ENCODE measurements at places on chromosomes 11 and 22.

DNA sequence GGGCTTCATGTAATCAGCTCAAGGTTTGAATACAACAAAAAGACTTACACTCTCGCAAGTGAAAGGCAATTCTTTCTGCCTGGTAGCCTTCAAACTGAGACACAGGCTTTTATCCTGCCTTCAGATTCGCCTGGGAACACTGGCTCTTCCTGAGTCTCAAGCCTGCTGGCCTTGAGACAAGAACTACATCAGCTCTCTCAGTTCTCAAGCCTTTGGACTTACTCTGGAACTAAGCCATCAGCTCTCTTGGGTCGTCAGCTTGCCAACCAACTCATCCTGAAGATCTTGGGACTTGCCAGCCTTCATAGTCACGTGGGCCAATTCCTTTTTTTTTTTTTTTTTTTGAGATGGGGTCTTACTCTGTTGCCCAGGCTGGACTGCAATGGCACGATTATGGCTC, 35.7 kb upstream of the LRRC10B start:
- no peak for DNase-seq

GRCh38 chr11:45450189-45450588, 164.0 kb upstream of the SYT13 start:
- no peak for DNase-seq

- no peak for DNase-seq
Measured at GRCh38 chr11:109731451-109731850, 309.5 kb downstream of the C11orf87 start.

DNA sequence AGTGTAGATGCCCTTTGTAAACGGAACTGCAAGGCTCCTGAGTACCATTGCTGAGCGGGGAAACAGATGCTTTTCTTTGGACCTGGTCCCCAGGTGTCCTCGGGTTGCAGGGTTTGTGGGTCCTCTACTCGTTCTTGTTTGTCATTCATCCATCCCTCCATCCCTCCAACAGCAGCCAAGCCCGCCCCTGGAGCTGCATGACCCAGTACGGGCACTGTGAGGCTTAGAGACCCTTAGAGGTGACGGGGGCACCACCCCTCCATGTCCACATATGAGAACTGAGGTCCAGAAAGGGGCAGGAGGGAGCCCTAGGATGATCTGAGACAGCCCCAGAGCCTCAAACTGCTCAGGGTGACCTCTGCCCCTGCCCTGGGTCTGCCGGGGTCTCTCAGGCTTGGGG, 45.4 kb downstream of the WNT11 start:
- DNase-seq = no peak

DNA sequence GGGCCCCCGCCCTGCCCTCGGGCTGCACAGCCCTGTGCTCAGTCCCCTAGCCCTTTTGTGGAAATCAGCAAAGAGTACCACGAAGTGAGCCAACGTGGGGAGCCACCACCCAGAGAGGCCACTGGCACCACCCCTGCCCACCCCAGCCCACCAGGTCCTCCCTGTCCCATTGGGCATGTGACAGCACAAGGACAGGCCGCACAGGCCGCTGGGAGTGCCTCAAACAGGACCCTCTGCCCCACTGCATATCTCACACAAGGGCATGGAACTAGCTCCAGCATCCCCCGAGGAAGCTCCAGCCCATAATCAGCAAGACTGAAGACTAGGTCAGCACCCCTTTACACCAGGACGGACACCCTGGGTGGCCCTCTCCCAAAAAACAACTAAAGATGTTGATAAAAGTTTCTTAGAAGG, 29.7 kb downstream of the GNB1L start:
- no peak for DNase-seq

- no peak for DNase-seq
Measured at GRCh38 chr11:57164317-57164716, 17.4 kb upstream of the LRRC55 start.

GRCh38 chr22:30031764-30032455, 48.4 kb upstream of the HORMAD2 start:
- DNase-seq = no peak

- no peak for DNase-seq
Measured at GRCh38 chr11:74671520-74672196, 59.6 kb downstream of the CHRDL2 start.

- no peak for DNase-seq
Measured at GRCh38 chr22:23527971-23528740, 51.9 kb downstream of the IGLL1 start.

- no peak for DNase-seq
Measured at GRCh38 chr11:131815590-131815989, 445.2 kb downstream of the NTM start.

DNA sequence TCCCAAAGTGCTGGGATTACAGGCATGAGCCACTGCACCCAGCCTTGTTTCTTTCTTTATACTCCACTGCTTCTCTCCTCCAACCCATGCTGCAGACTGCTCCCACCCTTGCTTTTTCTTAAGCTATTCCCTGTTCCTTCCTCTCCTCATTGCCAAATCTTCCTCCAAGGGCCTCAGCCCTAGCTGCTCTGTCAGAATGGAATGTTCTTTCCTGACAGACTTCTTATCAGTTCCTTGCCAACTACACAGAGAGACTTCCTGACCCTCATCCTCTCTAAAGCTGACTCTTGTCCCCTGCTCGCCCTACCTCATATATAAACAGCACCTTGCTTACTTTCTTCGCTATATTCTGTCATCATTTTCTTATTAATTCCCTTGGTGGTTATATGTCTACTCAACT, 16.9 kb upstream of the PIK3C2A start:
- DNase-seq = no peak

DNA sequence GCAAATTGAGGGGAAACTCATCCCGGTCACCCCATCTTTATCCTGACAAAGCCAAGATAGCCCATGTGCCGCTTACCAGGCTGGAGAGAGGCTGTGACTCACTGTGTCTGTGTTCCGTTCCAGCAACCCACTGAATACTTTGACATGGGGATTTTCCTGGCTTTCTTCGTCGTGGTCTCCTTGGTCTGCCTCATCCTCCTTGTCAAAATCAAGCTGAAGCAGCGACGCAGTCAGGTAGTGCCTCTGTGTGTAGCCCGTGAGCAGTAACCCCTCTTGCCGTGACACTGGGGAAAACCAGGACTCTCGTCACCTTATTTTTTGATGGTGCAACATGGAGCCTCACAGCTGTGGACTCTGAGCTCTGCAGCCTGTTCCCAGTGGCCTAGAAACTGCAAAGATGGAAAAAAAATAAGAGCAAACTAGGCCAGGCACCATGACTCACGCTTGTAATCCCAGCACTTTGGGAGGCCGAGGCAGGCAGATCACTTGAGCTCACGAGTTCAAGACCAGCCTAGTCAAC, 16.9 kb downstream of the C22orf31 start:
- DNase-seq = no peak

- no peak for DNase-seq
Measured at GRCh38 chr11:86740628-86741483, 59.5 kb upstream of the PRSS23 start.

DNA sequence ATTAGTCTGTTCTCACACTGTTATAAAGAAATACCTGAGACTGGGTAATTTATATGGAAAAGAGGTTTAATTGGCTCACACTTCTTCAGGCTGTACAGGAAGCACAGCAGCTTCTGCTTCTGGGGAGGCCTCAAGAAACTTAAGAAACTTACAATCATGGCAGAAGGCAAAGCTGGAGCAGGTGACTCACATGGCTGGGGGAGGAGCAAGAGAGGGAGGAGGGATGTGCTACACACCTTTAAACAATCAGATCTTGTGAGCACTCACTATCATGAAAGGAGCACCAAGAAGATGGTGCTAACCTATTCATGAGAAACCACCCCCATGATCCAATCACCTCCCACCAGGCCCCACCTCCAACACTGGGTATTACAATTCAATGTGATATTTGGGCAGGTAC, 381.6 kb downstream of the ETS1 start:
- no peak for DNase-seq

DNA sequence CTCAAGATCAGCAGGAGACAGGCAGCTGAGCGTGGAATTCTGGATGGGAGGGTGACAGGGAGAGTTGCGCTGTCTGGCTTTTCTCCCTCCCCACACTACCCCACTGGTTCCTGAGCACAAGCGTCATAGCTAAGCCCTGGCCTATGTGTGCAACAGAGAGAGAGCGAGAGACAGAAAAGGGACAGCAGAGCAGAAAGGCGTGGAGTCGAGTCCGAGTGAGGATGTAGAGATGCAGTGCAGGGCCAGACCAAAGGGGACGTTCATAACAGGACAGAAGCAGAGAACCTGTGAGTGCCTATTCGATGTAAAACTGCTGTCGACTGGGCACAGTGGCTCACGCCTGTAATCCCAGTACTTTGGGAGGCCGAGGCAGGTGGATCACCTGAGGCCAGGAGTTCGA, 94.0 kb upstream of the TMEM45B start:
- no peak for DNase-seq

DNA sequence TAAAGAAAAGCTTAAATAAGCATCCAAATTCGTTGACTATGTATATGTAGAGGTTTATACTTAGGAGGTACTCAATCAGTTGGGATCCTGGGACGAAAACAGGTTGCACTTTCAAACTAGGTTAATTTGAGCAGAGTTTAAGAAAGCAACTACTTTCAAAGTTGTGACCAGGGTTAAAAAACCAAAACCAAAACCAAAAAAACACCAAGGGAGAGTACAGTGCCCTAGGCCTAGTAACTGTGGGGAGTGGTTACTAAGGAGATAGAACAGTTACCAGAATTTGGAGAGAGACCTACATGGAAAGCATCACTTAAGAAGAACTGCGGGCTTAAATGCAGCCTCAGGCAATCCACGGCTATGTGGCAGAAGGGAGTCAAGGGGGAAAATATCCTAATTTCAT, 148.3 kb downstream of the JRKL start:
- no peak for DNase-seq

DNA sequence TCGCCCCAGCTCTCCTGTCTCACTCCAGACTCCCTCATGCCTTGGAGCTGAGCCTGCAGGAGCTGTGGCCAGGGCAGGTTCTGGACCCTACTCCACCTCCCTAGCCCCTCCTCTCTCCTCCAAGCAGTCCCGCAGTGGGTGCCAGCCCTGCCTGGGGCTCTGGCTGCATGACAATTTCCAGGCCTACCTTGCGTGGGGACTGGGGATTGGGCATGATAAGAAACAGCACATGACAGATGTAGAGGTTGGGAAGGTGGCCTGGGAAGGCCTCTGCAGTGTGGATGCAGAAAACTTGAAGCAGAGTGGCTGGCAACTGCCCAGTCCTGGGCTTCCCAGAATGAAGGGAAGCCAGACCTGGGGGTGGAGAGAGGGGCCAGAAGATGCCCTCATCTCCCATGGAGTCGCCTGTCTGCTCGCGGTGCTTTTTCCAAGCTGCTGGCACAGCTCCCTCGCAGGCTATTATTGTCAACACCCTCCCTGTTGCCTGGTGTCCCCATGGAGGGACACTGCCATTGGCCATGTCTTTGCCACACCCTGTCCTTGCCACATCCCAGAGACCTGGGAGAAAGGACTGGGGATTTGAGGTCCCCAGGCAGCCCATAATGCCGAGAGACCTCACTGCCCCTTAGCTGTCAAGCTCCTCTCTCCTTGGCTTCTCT, 48.9 kb upstream of the CDON start:
- DNase-seq = no peak

DNA sequence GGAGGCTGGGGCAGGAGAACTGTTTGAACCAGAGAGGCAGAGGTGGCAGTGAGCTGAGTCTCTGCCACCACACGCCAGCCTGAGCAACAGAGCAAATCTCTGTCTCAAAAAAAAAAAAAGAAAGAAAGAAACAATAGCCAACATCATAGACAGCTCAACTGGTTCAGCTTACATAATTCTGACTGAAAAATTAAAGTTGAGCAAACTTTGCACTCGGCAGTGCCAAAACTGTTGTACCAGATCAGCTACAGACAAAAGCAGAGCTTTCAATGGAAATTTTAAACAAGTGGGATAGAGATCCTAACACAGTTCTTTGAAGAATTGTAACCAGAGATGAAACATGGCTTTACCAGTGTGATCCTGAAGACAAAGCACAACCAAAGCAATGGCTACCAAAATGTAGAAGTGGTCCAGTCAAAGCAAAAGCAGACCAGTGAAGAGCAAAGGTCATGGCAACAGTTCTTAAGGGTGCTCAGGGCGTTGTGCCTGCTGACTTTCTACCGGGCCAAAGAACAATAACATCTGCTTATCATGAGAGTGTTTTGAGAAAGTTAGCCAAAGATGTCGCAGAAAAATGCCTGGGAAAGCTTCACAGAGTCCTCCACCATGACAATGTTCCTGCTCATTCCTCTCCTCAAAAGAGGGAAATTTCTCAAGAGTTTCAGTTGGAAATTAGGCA, 59.3 kb downstream of the TTC28 start:
- no peak for DNase-seq

- DNase-seq = no peak
Measured at GRCh38 chr11:36210529-36210928, 78.7 kb downstream of the COMMD9 start.

- DNase-seq = no peak
Measured at GRCh38 chr11:6746086-6746618, 25.6 kb downstream of the OR2AG2 start.
